ENCODE measurements at places on chromosomes 7 and 10.

DNA sequence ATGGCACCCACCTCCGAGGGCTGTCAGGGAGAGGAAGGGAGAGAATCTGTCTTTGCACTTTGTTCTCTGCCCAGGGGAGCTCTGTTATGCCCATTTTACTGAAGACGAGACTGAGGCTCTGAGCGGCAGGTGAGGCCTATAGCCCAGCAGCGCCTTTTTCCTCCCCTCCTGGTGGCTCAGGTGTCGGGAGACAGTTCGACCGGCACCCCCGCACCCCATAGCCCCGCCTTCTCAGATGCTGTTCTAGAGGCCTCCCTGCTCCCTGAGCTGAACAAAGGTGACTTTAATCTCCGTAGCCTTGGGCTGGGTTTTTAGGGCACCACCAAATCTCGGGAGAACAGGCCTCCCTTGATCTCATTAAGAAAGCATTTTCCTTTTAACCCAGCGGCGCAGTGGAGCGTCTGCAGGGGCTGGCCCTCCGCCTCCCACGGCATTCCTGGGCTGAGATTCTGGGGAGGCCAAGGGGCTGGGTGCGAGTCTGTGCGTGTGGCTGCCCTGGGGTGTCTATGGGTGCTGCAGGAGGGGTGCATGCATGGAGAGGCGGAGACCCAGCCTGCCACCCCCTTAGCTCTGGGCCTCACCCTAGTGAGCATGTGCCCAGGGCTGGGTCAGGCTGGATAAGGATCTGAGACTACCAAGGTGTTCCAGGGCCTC, 3.3 kb downstream of the LFNG start:
- DNase-seq, result peak; percentile 53

DNA sequence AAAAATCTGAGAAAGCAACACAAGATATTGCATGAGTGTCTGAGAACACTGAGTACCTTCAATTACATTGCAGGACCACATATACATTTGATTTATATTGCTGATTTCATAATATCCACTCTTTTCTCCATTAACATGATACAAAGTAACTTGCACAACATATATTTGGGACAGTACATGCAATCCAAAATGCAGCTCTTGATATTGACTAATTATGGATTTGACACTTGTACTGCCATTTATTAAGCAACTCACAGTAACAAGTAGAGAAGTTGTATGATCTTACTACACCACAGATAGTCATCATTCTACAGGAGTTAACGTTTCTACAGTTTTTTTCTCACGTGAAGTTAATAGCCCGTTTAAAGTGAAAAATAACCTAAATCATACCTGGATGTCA, 46.7 kb downstream of the USP6NL start:
- no peak for DNase-seq

- no peak for DNase-seq
Measured at GRCh38 chr7:115113131-115113530, 191.2 kb downstream of the MDFIC start.

DNA sequence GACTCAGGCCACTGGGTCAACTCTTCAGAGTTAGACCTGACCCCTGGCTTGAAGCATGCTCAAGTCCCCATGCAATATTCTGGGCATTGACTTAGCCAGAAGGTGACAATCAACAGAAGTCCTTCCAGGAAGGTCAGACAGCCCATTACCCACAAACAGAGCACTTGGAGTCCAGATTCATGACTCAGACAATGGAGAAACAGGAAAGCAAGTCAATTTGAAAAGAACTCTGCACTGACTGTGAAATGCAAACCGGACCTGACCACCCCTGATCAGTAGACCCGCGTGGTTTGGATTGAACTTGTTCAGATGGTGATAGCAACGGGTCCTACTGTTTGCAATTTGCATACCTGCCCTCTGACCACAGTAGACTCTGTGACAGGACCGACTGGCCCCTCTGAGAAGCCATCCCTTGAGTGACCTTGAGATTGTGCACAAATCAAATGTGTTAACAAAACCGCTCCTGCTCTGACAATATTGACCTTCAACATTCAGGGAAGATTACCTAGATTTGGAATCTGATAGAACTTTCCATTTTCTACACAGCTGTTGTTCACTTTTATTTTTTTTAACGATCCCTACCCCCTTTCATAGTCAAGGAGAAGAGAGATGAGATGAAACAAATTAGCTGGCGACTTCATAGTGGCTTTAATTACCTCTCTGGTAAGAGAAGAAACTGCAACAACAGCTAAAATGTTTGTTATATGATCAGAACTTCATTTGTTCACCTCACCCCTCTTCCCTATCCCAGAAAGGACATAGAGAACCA, 138.7 kb downstream of the NRP1 start:
- DNase-seq, result no peak

GRCh38 chr7:142455392-142455791, 197.5 kb upstream of the PRSS58 start:
- no peak for DNase-seq

DNA sequence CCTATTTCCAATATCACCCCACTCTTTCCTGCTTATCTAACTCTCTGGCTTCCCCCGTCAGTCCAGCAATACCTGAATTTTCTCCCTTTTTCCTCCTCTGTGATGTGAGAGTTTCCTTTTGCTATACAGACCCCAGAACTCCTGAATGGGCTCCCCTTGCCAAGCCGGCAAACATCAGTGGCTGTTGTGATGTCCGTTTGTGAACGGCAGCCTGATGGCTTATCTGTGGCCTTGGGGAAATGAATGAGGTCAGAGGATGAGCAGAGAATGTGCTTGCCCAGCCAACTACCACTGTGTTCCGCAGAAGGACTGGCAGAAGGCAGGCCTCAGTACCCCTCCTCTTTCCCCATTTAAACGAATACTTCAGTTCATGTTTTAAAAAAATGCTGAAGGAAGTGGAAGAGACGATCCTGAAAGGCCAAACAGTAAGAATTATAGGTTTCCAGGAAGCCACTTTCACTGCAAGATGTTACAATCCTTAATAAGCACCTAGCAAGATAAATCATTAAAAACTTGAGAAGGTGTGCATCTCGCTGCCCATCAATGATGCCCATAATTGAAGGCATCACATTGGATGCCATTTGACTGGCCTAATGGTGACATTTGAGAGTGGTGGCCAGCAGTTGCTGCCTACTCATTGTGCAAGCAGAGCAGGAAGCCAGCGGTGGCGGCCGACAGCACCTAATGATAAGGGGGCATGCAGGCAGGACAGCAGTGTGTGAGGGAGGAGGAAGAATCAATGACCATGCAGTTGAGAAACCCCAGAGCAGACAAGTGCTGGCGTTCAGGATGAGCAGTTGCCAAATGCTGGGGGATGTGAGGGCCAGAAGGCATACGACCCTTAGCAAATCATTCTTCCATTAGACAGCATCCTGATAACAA, 31.5 kb downstream of the SLC18A2 start:
- no peak for DNase-seq
